Head of caudate nucleus (tissue), 42 donors: ENCODE measurements at places on chromosomes 3 and 15.

- no peak for DNase-seq
Observed at GRCh38 chr3:120168611-120169010, 74.4 kb upstream of the GSK3B start.

DNA sequence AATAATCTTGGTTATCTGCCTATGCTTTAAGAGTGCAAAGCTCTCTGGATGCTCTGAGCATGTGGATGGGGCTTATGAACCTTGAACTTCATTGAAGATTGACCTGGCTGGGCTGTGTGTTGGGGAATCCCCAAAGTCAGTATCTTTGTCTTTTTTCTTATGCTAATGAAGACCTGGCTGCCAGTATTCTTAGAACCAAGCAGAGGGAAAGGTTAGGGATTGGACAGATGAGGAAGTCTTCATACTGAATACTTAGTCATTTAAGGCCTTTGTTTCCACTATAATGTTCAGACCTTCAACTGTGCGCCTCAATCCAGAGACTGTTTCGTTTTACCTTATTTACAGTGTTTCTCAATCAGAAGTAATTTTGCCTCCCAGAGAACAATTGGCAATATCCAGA is 42.5 kb upstream of the CMTM7 start:
- no peak for DNase-seq

GRCh38 chr15:86183596-86184491 is 104.2 kb downstream of the AGBL1 start:
- DNase-seq: peak; percentile 52

DNA sequence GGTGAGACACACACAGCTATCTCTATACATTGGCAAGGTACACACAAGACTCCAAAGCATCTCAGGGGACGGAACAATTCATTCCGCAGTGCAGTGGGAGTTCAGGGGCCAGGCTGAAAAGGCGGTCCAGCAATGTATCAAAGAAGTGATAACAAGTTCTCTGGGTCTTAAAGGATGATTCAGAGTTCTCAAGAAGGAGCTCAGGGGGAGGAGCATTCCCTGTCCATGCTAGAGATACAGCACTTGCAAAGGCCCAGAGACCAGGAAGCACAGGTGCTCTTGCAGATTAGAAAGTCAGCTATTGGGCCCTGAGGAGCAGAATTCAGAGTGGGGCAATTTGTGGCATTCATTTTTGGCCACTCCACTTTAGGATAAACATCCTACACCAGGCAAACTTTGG is 34.9 kb downstream of the MECOM start:
- no peak for DNase-seq

DNA sequence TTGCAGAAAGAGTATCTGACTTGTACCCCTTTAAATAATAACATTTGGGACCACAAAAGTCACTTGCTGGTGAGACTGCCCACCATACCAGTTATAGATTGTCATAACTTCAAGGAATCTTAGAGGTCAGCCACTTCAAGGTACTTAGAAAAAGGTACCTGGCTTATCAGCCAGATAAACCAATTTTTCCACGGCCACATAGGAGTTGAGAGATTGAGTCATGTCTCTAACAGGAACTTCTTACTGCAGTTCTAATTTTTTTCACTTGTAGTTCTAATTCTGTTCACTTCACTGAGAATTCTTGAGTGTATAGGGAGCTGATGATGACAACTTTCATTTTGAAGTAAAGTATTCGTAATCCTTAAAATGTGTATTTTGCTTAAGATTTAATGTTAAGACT is 317.1 kb upstream of the CBLB start:
- DNase-seq: no peak

- peak; percentile 41 for DNase-seq
Observed at GRCh38 chr15:30043211-30043655, 39.5 kb upstream of the GOLGA8J start.

DNA sequence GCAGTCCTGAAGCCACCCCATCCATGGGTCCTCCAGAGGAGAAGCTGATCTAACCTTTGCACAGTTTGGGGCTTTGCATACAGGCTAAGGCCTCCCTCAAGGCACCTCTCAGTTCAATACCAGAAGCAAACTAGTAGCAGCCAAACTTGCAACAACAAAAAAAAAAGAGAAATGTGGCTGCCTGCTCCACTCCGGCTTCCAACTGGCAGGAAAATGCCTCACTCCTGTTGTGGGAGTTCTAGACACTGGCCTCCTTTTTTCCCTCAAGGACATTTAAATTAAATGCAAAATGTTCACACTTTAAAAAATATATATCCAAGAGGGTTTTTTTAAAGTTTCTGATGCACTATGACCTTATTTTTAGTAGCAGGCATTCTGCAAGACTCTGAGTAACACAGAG is 216.0 kb upstream of the TPM1 start:
- no peak for DNase-seq

DNA sequence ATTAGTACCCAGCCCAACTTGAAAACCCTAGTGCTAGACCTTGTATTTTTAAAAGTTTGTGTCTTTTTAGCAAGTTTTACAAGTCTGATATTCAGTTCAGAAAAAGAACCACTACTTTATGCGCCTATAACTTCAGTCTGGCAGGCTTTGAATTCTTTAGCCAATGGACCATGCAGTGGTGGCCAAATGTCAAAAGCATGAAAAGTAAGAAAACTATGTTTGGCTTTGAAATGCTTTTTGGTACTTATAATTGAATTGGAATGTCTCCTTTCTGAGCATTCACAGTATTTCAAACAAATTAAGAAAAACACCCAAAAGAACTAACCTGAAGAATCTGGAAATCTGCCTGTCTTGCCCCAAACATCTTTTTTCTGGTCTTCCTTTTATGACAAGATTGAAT is 12.8 kb downstream of the WDR48 start:
- DNase-seq: no peak

- DNase-seq: no peak
Observed at GRCh38 chr15:46685681-46686080, 1031.6 kb upstream of the SEMA6D start.

- DNase-seq: no peak
Observed at GRCh38 chr15:39270934-39271333, 309.9 kb upstream of the THBS1 start.

DNA sequence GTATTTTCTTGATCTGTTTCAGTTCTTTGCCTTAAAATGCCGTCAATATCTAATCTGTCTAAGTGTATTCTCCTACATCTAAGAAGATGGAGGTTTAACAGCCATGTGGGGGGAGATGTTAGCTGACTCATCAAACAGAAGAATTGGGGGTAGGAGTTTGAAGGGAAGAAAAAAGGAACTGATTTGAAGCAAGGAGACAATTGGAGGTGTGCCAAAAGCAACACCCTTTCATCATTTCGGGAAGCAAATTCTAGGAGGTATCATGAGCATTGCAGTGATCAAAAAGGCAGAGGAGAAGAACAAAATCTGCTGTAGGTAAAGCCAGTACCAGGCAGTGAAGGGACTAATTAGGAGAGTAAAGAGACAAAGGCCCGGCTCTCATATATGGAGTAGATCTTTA is 337.3 kb upstream of the TBC1D5 start:
- no peak for DNase-seq

DNA sequence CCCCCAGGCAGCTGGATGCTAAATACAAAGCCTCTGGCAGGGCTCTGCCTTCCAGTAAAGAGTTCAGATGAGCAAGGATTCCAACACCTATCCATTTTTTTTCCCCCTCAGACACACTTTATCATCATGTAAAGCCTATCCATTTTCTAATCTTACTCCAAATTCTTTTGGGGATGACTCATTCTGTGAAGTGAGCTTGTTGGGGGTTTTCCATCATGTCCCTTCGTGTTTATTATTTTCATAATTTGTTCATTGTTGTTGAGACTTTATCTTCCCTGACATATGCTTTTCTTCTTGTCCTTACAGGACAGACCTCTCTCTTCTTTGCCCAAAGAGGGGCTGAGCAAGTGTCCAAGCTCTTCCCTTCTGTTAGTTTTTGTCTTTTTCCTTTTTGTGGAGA is 34.7 kb upstream of the SH3BP5 start:
- no peak for DNase-seq

DNA sequence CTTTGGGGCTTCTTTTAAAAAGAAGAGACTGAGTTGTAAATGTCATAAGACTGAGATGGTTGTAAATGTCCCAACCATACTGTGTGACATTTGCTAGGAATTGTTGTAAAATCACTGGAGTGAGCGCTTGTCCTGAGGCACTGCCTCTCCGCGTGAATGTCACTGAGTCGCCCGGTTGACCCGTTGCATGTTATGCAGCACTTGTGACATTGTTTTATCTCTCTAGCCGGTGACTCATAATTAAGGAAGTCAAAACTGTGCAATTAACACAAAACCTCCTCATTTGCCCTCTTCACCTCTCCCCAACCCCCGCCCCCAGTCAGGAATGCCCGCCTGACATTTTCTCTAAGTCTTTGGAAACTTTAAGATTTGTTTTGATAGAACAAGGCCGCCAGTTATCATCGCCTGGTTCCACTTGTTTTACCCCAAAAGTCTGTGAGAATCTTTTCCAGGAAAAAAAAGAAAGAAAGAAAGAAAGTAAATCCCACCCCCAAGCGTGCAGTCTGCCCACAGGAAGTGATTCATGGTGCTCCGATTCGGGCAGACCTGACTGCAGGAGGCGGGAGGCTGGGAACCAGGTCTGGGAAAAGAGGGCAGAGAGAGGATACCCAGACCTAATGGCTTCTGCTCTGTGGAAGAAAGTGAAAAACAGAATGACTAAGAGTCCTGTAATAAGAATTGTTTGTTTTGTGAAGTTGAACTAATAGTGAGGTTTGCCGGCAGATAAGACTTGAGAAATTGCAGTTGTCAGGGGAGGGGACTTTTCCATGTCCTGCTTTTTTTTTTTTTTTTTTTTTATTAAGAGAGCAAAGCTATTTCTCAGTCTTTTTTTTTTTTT is 84.8 kb downstream of the SMAD3 start:
- no peak for DNase-seq

DNA sequence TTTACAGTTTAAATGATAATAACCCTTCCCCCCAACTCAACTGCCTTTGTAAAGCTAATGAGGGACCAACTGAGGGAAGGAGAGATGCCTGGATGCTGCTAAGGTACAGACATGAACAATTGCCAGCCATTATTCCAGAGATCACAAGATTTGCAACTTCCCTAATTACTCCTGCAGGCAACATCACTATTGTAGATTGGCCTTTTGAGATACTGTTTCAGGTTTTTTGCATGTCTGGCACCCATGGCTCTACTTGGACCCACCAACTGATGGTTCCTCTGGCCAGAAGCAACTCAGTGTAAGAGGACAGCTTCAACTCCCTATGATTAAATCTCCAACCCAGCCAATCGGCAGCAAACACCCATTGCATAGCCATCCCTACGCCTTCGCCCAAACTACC is 478.7 kb downstream of the FHIT start:
- DNase-seq: no peak
